ENCODE measurements at places on chromosomes 12 and 14. TPM values are rescaled to one million over a fixed set of nuclear protein-coding genes. Genes with fewer than 3 reads are reported as not detected.

Gene RPGRIP1
- not detected for total RNA-seq

Gene KRT75
- total RNA-seq: not detected

Gene CCDC197
- not detected for total RNA-seq

Gene SLC39A2
- not detected for total RNA-seq

Gene FITM1
- 1.1 TPM for total RNA-seq

Gene TMCC3
- total RNA-seq: 0.32 TPM

Gene NTF3
- not detected for total RNA-seq

Gene IL26
- total RNA-seq: not detected

Gene LTBR
- total RNA-seq: not detected

Gene POTEM
- not detected for total RNA-seq

Gene NR1H4
- not detected for total RNA-seq

Gene SMCO2
- not detected for total RNA-seq

Gene CALM1
- total RNA-seq: 928 TPM

Gene PDE3A
- total RNA-seq: 0.30 TPM

Gene FIGNL2
- total RNA-seq: 0.27 TPM

Gene RTL1
- not detected for total RNA-seq

Gene PRPF39
- total RNA-seq: 64.4 TPM

Gene TTLL5
- total RNA-seq: 39.2 TPM

Gene C12orf50
- 0.15 TPM for total RNA-seq

Gene KRT73
- total RNA-seq: 1.0 TPM

Gene MYF6
- not detected for total RNA-seq

Gene LMNTD1
- not detected for total RNA-seq
